ENCODE measurements at places on chromosomes 13 and 19. TPM values are rescaled to one million over a fixed set of nuclear protein-coding genes. Genes with fewer than 3 reads are reported as not detected.

Gene SYNGR4
- not detected for total RNA-seq

Gene GARIN5A
- 1.2 TPM for total RNA-seq

Gene PLK5
- total RNA-seq: not detected

Gene NLRP7
- total RNA-seq: not detected
